ENCODE measurements at places on chromosomes 7 and 10.

DNA sequence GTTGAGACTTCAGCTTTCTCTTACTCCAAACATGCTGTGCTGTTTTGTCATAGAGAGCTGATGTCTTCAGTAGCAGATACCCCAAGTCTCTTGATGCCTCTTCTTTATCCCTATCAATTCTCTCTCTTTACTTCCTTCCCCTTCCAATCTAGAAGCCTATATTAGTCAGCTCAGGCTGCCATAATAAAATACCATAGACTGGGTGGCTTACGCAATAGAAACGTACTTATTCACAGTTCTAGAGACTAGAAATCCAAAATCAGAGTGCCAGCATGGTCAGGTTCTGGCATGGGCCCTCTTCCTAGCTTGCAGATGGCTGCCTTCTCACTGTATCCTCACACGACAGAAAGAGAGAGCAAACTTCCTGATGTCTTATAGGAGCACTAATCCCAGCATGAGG, 9.0 kb upstream of the GARS1 start:
- DNase-seq: no peak

- DNase-seq: no peak
These were observed 73.5 kb upstream of the CDK6 start for GRCh38 chr7:92909686-92910475.

- DNase-seq: peak; percentile 95
These were observed at the start of gene TRIM56 for GRCh38 chr7:101085162-101085964. TRIM56 (plus strand) TSS chr7:101085481; CDS start chr7:101087313, 1,832 bp downstream.

- peak; percentile 51 for DNase-seq
These were observed 41.4 kb upstream of the IKZF1 start for GRCh38 chr7:50262916-50263690.

DNA sequence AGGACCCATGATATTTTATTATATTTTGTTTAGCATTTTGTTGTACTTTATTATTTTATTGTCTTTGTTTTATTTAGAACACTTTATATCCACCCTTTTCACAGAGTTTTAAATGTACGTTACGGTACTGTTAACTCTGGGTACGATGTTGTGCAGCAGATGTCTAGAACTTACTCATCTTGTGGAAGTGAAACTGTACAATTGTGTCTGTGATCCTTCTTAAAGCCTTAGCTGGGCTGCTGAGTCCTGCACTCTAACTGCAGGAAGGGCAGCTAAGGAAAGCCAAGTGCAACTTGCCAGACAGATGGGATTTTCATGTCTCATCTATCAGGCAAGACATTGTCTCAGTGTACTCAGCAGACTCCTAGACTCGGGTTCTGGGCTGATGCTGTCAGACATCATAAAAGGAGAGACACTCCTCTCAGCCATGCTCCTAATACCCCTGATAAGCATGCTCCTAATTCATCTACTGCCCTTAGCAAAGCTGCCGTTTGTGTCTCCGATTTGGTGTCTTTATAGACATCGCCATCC, 14.6 kb upstream of the INSYN2A start:
- no peak for DNase-seq

- DNase-seq: no peak
These were observed 108.8 kb downstream of the ATE1 start for GRCh38 chr10:121819049-121819448.

DNA sequence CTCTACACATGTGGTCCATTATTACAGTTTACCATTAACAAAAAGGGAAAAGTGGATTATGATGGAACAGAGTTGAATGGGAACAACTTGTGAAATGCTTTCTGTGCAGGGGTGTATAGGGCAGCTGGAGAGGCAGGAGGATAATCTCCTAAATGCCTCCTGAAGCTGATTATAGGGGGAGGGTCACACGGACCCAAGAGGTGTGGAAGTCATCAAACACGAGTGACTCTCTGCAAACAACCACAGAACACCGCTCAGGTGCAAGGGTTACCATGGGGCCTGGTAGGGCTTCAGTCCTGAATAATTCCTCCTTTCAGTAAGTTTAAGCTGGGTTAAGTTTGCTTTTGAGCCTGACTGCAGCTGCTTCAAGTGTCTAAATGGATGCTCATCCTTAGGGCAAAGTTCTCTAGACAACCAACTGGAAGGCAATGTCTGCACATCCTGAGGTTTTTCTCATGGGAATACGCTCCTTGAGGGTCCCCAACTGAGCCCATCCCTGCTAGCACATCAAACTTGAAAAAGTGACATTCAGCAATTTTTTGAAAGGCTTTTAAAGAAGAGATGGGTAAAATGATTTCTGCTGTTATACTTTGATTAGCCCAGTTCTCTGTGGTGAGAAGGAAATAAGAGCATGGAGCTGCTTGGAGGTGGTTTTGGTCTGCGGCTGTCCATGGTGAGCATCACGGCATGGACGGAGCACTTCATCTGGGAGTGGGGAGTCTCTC, 1.9 kb downstream of the PDE6C start:
- no peak for DNase-seq

GRCh38 chr7:129091484-129092002, 36.6 kb upstream of the TNPO3 start:
- peak; percentile 76 for DNase-seq

- no peak for DNase-seq
These were observed 247.0 kb downstream of the SNX10 start for GRCh38 chr7:26538689-26539088.
